Gastrocnemius medialis (tissue), 4 donors: ENCODE measurements at places on chromosomes 6 and 20. TPM values are rescaled to one million over a fixed set of nuclear protein-coding genes. Genes with fewer than 3 reads are reported as not detected.
A peak's percentile ranks its signal among the peaks of the same experiment; 100 is the strongest.

The VSX1 gene
- 0.20 TPM for total RNA-seq

The KIF25 gene
- 0.16 TPM for total RNA-seq

The PRL gene
- total RNA-seq: not detected

The IPCEF1 gene
- not detected for total RNA-seq

DNA sequence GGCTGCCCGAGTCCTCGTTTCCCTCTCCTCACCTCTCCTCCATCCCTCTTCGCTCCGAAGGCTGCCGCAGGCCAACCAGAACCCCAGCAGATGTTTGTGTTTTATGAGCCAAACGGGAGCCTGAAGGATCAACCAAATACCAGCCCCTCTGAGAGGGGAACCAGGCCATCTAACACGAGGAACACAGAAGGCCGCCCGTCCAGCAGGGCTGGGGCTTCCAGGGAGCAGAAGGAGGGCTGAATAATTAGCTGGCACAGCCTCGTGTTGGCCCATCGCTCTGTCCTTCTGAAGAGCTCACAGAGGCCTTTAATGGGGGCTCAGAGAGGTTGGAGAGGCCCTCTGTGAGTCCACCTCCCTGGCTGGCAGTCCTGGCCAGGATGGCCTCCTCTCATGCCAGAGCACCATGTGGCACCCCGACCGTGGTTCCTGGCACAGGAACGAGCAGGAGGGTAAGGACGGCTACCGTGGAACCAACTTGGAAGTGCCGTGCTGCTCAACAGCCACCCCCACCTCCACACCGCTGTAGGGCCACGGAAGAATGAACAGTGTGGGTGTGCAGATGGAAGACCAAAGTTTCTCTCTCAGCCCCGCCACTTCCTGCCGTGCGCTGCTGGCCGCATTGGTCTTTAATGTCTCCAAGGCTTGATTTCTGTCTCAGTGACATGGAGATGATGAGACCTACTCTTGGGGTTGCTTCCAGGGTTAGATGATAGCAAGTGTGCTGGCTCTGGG, 155.2 kb downstream of the SCML4 start:
- DNase-seq: no peak

DNA sequence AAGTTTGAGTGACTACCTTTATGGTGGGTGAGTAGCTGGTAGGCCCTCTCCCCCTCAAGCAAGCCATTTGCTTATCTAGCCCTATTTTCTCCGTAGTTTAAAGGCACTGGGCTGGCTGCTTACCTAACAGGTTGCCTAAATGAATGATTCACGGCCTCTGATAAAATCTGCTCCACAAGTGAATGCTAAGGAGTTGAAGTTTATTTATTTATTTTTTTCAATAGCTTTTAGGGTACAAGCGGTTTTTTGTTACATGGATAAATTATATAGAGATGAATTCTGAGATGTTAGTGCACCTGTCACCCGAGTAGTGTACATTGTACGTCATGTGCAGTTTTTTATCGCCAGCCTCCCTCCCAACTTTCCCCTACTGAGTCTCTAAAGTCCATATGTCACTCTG, 8.3 kb upstream of the CDH26 start:
- no peak for DNase-seq

- no peak for DNase-seq
Observed at GRCh38 chr6:18179770-18180356, 24.6 kb downstream of the KDM1B start.

DNA sequence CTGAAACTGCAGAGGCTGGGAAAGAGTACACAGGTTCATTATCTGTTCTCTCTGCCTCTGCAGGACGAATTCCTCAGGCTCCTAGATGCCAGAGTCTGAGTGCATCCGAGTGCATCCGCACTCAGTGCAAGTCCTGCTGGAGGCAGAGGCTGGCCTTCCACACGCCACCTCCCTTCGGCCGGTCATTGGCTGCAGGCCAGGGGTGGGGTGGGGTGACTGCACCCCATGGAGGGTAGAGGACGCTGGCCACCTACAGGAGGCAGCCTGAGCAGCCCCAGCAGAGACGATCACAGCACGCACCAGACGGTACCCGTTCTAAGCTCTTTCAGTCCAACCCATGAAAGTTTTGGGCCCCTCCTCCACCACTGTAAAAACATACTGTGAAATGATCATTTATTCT, 11.7 kb downstream of the SFT2D1 start:
- DNase-seq: no peak

- peak; percentile 86 for DNase-seq
Observed at GRCh38 chr6:109091314-109092024, 3.2 kb downstream of the SESN1 start.

GRCh38 chr6:44339763-44340625, 2.5 kb upstream of the SPATS1 start:
- DNase-seq: no peak

DNA sequence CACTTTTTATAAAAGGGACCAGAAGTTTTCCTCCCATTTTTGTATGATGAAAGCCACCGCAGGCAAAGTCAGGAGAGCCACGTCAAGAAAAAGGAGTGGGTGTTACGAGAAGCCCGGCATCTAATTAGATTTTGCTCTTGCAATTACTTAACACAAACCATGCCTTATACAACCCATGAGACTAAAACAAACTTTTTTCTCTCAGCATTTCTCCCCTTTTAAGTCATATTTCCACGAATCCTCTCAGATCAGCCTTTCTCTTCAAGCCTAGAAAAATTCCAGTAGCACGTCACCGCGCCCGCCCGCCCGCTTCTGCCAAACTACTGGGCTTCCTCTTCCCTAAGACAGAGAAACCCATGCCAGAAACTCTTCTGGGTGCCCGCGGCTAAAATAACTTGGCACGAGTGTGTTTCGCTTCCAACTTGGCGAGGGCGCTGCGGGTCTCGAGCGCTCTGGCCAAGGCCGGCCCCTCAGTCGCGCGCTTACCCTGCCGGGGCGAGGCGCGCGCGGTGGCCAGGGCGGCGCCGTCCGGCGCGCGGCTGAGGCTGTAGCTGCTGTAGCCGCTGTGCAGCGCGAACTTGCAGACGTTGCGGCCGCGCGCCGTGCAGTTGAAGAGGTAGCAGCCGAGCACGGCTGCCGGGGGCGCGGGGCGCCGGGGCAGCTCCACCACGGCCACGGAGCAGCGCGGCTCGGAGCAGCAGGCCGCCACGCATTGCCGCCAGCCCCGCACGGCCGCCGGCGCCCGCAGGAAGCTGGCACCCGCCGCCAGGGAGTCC, 1.0 kb downstream of the LRP11 start:
- peak; percentile 53 for DNase-seq

- DNase-seq: no peak
Observed at GRCh38 chr6:92559611-92560010, 859.7 kb downstream of the EPHA7 start.

- no peak for DNase-seq
Observed at GRCh38 chr20:53445321-53445731, 148.3 kb downstream of the ZNF217 start.

DNA sequence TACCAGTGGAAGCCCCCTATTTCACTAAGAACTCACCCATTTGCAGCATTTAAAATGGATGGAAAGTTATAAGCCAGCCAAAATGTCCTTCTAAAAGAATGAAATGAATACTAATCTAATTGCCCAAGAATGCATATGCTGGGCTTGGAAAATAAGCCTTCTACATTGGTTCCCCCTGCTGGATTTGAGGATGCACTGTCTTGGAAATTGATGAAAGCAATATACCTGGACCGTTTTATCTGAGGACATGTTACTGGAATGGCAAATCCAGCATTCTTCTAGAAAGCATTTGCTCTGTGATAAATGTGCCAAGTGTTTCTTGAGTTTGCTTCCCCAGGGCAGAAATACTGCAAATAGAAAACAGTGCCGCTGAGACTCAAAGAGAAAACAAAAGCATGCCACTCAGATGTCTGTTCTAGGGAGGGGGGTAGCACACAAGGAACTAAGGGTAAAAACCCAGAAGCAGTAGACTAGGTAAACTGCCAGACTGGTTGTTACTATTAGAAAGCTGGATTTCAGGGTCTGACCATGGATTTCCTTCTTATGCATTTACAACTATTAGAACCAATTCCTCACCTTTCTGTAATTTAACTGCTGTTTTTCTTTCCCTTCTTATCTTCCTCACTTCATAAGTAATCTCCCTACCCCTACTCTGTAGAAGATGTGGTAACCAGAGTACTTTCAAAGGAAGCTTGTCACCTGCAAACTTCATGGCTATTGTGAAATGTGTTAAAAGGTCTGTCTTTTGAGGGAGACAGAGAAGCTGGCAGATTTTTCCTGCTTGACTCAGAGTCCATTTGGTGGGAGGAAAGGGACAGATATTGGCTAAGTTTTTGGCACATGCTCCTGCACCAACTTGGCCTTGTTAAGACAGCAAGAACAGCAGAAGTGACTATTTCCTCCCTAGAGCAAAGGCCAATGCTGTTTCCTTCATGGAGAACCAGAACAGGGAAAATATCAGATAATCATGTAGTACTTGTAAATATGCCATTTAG, 642.6 kb downstream of the KIF16B start:
- DNase-seq: peak; percentile 41

GRCh38 chr6:154821638-154822037, 88.4 kb downstream of the SCAF8 start:
- no peak for DNase-seq

GRCh38 chr6:138662471-138662870, 111.1 kb upstream of the CCDC28A start:
- no peak for DNase-seq

GRCh38 chr6:145531032-145531431, 204.3 kb downstream of the EPM2A start:
- no peak for DNase-seq

GRCh38 chr6:143299253-143300166, 151.0 kb downstream of the ADAT2 start:
- DNase-seq: no peak

- no peak for DNase-seq
Observed at GRCh38 chr6:110934381-110934898, 24.1 kb upstream of the GTF3C6 start.

- no peak for DNase-seq
Observed at GRCh38 chr6:92510137-92510536, 909.2 kb downstream of the EPHA7 start.
